ENCODE measurements at places on chromosomes 2 and 18. TPM values are rescaled to one million over a fixed set of nuclear protein-coding genes. Genes with fewer than 3 reads are reported as not detected.

DNA sequence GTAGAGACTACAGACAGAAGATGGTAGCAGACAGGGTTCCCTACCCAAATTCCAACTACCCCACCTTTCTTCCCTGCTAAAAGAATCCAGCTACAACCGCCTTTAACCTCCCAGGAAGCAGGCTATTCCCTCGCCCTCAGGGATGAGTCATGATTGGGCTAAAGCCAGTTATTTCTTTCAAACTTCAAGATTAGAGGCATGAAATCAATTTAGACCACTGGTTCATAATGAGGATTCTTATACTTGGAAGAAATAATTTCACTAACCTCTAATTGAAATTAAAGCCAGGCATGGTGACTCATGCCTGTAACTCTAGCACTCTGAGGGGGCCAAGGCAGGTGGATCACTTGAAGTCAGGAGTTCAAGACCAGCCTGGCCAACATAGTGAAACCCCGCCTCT lies 20.0 kb downstream of the TRIP12 start:
- DNase-seq = no peak

- no peak for DNase-seq
These were observed 119.8 kb downstream of the LRATD1 start for GRCh38 chr2:14752295-14752694.

GRCh38 chr18:78809845-78810244 lies 169.8 kb upstream of the SALL3 start:
- no peak for DNase-seq

GRCh38 chr2:62897187-62897827 lies 153.3 kb upstream of the OTX1 start:
- no peak for DNase-seq

DNA sequence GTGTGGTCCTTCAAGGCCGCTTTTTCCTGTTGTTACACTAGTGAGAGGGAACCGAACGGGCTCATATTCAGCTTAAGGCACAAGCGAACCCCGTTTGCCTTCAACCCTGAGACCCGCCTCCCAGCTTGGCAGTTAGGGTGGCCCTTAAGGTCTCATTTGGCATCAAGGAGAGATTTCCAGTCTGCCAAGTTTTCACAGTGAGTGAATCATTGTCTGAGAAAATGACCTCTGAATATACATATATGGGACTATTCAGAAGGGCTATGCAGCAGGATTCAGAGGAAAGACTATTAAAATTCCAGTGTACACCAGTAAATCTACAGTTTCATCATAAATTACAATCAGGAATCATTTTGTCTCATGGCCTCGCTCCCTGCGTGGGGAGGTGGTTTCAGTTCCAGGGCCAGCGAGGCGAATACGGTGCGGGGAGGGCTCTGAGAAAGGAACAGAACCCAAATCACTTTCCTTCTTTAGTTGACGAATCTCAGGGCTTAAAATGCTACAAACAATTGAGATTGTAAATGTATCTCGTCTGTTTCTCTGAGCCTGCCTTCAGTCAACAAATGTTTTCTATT lies 231.4 kb downstream of the FAM210A start:
- DNase-seq = no peak

DNA sequence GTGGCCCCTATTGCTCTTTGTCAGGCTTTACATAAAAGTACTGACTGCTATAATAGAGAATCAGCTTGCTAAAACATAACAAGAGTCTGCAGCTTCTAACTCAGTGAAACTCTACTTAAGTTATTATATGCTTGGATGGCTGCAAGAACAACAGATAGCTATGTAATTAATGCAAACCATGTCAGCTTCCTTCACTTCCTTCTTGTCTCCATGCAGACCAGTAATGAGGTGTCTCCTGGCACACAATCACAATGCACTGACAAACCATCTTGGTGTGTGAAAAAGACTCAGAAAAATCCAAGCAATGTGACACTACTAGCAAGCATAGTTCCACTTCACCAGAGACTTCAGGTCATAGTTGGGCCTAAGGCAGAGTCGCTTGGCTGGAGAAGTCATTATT lies 2068.9 kb upstream of the PIK3C3 start:
- DNase-seq = no peak

The ST6GAL2 gene
- 55.5 TPM for total RNA-seq
